ENCODE measurements at places on chromosomes 16 and 17. TPM values are rescaled to one million over a fixed set of nuclear protein-coding genes. Genes with fewer than 3 reads are reported as not detected.

Gene HOXB6
- total RNA-seq, result not detected

Gene CCL8
- total RNA-seq, result 0.33 TPM

Gene STX1B
- 9.1 TPM for total RNA-seq

Gene FOXF1
- total RNA-seq, result 0.77 TPM

Gene KRT16
- total RNA-seq, result 0.66 TPM

Gene CBX2
- total RNA-seq, result 13.8 TPM

Gene DHRS13
- total RNA-seq, result 23.8 TPM

Gene C16orf87
- total RNA-seq, result 23.7 TPM

Gene PRSS21
- total RNA-seq, result not detected

Gene TMEM88
- total RNA-seq, result 4.4 TPM

Gene TPSAB1
- 3.4 TPM for total RNA-seq

Gene TP53TG3C
- not detected for total RNA-seq

Gene TBC1D26
- 2.9 TPM for total RNA-seq

Gene BFAR
- total RNA-seq, result 101 TPM

Gene WNT3
- total RNA-seq, result 2.9 TPM

Gene CIITA
- total RNA-seq, result 3.8 TPM

Gene IGSF6
- total RNA-seq, result 0.99 TPM

Gene ALKBH5
- total RNA-seq, result 115 TPM

Gene TENT4B
- total RNA-seq, result 23.4 TPM

Gene CES5A
- not detected for total RNA-seq

Gene GHDC
- total RNA-seq, result 38.6 TPM

Gene DHRS7C
- 1.7 TPM for total RNA-seq

Gene CDRT15
- total RNA-seq, result not detected

Gene OTOP3
- total RNA-seq, result not detected

Gene AGRP
- not detected for total RNA-seq

Gene DPEP3
- not detected for total RNA-seq

Gene PARD6A
- total RNA-seq, result 6.8 TPM

Gene CHST5
- 1.6 TPM for total RNA-seq

Gene ALOX15B
- total RNA-seq, result 0.27 TPM

Gene FLYWCH1
- 35.2 TPM for total RNA-seq

Gene ABCA8
- 66.8 TPM for total RNA-seq

Gene KAT8
- total RNA-seq, result 56.6 TPM

Gene CMTM2
- total RNA-seq, result not detected

Gene NPIPB9
- 3.5 TPM for total RNA-seq

Gene DYNC1LI2
- 226 TPM for total RNA-seq

Gene RAB37
- 1.6 TPM for total RNA-seq

Gene MYO15B
- total RNA-seq, result 185 TPM

Gene TSR1
- 44.5 TPM for total RNA-seq

Gene ICAM2
- 21.7 TPM for total RNA-seq

Gene MEOX1
- 7.9 TPM for total RNA-seq

Gene CXCL16
- 9.7 TPM for total RNA-seq

Gene MARF1
- total RNA-seq, result 47.2 TPM

Gene TP53TG3F
- not detected for total RNA-seq

Gene CDH3
- total RNA-seq, result 24.2 TPM

Gene ABHD15
- 13.6 TPM for total RNA-seq

Gene MPP2
- total RNA-seq, result 24.1 TPM

Gene EVPLL
- 0.33 TPM for total RNA-seq

Gene ZNF598
- 20.3 TPM for total RNA-seq

Gene ZNF423
- total RNA-seq, result 35.2 TPM

Gene TBC1D3H
- total RNA-seq, result not detected

Gene CLEC18C
- total RNA-seq, result 0.88 TPM
